ENCODE measurements at places on chromosomes 7 and 10.

DNA sequence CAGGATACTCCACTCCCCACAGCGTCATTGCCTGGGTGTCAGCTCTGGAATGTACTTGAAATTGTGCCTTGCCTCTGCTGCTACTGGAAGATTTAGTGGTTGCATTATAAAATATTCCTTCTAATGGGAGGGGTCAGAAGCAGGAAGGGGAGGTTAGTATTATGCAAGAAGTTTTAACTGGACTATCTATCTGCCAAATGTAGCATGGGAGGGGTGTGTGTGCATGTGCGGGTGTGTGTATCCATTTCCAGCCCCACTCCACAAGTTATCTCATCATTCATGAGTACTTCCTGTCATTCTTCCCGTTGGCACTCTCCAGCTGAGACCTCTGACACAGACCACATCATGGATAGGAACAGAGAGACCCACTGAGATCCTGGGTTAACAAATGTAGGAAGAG is 13.4 kb downstream of the MBL2 start:
- DNase-seq, result no peak

GRCh38 chr7:30232391-30232790 is 52.0 kb upstream of the ZNRF2 start:
- peak; percentile 43 for DNase-seq

DNA sequence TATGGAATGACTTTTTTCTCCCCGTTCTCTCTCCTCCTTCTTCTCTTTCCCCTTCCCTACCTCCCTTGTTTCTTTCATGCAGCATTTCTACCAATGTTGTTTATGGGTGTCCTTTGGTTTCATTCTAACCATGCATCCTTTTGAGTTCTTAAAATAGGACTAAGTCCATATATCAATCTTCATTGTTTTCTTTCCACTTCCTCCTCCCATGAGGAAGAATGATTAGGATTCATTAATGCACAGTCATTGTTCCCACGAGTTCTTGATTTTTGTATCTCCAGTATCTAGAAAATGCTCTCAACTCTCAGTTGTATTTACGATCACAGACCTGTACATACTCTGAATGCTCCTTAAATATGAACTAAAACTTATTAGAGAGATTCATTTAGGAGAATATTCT is 153.3 kb downstream of the LRRC4 start:
- no peak for DNase-seq

DNA sequence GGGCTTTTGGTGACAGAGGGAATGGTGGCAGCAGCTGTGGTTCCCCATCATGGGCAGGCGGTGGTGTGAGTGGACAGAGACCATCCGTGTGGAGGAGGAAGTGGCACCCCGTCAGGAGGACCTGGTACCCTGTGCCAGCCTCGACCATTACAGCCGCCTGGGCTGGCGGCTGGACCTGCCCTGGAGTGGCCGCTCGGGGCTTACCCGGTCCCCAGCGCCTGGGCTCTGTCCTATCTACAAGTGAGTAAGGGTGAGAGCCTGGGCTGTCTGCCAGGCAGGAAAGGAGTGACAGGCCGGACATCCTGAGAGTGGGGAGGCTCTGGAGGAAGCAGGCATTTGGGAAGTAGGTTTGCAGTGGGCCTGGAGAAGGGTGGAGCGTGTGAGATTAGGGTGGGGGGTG is 2.9 kb upstream of the ZNF467 start:
- DNase-seq, result no peak

- peak; percentile 94 for DNase-seq
Measured at GRCh38 chr7:71131256-71132126, 453 bp upstream of the GALNT17 start.

DNA sequence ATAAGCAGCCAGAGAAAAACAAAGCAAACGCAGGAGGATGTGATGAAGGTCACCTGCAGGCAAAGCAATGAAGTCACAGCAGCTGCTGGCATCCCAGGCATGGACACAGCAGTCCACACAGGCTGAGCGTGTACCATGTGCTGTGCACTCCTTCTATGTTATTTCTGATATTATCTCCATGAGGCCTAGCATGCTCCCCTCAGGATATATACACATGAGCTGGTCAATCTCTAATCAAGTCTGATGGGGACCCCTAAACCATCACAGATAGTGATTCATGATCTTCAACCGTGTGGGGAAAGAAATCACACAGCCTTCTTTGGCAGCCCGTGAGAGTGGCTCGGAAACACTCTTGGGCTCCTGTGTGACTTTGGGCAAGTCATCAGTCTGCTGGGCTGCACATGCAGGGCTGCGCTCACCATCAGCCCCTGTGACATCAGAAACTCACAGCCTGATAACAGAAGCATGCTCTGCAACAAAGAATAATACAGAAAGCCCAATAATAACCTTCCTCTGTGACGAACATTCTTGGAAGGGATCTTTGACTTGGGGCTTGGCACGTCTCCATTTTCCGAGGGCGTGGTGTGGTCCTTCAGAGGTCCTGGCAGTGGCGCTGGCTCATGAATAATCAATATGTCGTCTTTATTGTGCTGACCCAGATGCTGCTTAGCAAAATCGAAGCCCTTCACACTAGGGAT is 83.0 kb upstream of the ATP6V0A4 start:
- no peak for DNase-seq

GRCh38 chr10:112843623-112844022 is 106.4 kb upstream of the TCF7L2 start:
- no peak for DNase-seq

- no peak for DNase-seq
Measured at GRCh38 chr10:61098966-61099365, 155.0 kb upstream of the RHOBTB1 start.

- no peak for DNase-seq
Measured at GRCh38 chr7:141839256-141839655, 2.0 kb downstream of the PRSS37 start.

DNA sequence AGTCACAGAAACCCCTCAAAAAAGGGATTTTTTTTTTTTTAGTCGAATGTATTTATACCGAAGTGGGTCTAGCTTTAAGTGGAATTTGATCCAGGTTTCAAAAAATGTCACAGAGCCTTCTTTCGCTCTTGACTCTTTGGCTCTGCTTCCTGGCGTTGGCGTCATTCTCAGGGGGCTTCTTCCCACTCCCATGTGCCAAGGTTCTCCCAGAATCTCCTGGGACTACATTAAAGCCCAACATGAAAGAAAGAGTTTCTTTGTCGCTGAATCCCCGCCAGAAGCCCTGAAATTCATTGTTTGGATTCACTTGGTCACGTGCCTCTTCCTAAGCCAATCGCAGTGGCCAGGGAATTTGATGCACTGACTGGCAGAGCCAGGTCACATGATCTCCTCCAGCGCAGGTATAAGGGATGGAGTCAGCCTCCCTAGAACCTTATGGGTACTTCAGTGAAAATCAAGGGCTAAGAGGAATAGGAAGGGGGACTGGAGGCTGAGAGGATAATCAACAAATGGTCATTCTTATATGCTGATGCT is 101.2 kb downstream of the RPS24 start:
- no peak for DNase-seq

DNA sequence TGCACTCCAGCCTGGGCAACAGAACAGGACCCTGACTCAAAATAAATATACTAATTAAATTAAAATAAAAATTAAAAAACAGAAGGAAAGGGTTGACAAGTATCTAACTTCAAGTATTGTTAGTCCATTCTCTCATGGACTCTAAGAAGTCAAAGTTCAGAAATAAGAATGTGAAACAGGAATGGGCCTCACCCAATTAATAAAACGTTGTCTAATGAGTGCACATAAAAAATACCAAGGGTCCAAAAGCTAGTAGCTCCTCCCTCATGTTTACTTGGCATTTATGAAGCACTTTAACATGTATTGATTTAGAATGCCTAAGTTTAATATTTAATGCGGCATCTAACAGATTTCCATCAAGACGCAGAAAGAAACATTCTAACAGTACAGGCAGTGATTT is 18.9 kb downstream of the FAM171A1 start:
- no peak for DNase-seq

GRCh38 chr7:55271069-55271626 is 94.0 kb upstream of the LANCL2 start:
- DNase-seq, result no peak

DNA sequence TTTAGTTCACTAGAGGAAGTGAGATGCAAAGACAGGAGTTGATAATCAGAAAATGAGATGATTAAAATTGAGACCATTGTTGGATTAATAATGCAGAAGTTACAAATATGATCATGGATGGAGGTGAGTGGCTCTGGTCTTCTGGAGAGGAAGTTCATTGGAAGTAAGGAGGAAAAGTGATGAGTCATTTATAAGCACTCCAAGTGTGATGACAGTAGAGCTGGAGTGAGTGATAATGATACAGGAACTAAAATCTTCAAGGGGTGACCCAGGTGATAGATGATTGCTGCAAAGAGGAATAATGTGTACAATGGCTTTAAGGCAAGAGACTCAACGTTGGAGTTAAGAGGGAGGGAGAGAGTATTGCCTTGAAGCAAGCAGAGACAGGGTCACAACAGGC is 20.7 kb downstream of the ZNF32 start:
- no peak for DNase-seq

GRCh38 chr7:88254721-88255424 is 35.0 kb upstream of the SRI start:
- DNase-seq, result peak; percentile 18

DNA sequence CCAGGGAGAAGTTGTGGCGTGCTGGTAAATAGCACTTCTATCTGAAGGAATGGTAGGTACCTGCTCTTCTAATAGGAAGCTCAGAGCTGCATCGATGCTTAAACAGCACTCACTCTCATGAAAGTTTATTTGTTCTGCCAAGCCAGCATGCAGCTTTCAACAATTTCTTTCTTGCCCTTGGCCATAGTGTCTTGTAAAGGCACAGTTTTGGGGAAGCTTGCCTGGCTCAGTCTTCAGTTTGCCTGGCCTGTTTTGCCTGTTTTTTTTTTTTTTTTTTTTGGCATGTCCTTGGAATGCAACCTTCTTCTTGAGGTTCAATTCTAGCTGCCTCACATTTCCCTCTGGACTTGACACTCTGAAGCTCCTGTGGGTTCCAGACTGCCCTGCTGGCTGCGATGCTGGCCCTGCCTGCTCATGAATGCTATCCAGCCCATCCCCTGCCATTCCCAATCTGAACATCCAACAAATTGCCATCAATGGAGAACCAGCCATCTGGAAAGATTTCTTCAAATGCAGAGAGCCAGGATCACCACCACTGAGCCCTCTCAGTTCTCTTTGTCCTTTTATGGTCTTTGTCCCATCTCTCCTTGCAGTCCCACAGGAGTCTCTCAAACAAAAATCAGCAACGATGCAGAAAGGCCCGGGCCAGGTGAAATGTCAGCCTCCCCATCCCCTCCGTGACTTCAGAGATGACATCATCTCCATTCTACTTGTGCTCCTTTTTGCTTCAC is 133.9 kb downstream of the ANLN start:
- DNase-seq, result no peak

GRCh38 chr7:97513326-97513725 is 218.6 kb upstream of the TAC1 start:
- no peak for DNase-seq

GRCh38 chr7:80392229-80393169 is 119.4 kb downstream of the GNAT3 start:
- DNase-seq, result no peak

DNA sequence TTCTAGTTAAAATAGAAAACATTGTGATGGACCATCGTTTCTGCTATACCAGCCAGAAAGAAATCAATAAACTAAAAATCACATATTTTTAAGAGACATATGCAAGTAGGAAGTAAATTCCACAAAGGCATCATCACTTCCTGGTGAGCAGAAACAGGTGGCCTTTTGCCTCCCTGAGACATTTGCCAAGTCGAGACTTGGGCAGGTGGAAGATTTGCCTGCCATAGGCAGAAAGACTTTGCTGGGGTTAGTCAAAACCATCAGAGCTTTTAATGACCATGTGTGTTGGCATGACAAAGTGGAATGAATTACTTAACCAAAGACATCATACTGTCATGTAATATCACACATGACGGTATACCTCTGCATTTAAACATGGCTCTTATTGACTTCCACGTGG is 66.0 kb upstream of the FGL2 start:
- DNase-seq, result no peak

GRCh38 chr7:127514499-127514898 is 70.9 kb downstream of the GCC1 start:
- DNase-seq, result peak; percentile 53

DNA sequence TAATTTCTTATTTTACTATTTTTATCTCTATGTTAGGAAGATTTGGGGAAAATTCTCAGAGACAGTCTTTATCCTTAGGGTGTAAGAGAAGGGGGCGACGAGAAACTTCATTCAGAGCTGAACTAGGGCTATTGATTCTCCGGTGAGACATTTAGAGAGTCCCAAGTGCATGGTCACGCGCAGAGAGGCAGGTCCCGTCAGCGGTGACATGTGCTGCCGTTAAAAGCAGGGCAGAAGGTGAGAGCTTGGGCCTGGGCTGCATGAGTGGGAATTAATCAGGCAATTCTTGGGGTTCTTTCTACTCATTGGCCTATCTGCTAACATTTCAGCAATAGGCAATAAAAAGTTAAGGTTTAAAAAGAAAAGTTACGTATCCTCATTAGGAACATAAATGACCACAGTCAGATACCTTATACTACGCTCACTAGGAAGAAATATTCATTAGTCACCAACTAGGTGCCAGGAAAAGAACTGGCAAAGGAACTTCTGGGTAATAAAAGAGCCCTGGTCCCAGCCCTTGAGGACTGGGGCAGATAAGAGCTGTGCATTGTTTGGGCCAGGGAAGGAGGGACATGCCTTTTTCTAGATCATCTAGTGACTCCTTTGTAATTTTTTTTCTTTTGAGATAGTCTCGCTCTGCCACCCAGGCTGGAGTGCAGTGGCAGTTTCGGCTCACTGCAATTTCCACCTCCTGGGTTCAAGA is 21.2 kb downstream of the PRKCQ start:
- no peak for DNase-seq

- no peak for DNase-seq
Measured at GRCh38 chr7:30789334-30789711, 18.1 kb downstream of the MINDY4 start.

- DNase-seq, result no peak
Measured at GRCh38 chr7:27303026-27303425, 60.4 kb downstream of the EVX1 start.

Data from D341Med (cell line).